ENCODE measurements at places on chromosomes 7 and 10. TPM values are rescaled to one million over a fixed set of nuclear protein-coding genes. Genes with fewer than 3 reads are reported as not detected.

Gene PODXL
- 32.3 TPM for total RNA-seq

- DNase-seq = no peak
Observed at GRCh38 chr10:17805921-17806577, 3.1 kb upstream of the MRC1 start.

- DNase-seq = no peak
Observed at GRCh38 chr10:123537188-123537961, 128.8 kb upstream of the GPR26 start.

- DNase-seq = no peak
Observed at GRCh38 chr7:101564778-101565211, 64.3 kb downstream of the MYL10 start.

Gene TFR2
- total RNA-seq = 9.1 TPM

Gene GJC3
- not detected for total RNA-seq

Gene PLAU
- total RNA-seq = 305 TPM

- DNase-seq = no peak
Observed at GRCh38 chr10:64040781-64041180, 519.6 kb downstream of the REEP3 start.

DNA sequence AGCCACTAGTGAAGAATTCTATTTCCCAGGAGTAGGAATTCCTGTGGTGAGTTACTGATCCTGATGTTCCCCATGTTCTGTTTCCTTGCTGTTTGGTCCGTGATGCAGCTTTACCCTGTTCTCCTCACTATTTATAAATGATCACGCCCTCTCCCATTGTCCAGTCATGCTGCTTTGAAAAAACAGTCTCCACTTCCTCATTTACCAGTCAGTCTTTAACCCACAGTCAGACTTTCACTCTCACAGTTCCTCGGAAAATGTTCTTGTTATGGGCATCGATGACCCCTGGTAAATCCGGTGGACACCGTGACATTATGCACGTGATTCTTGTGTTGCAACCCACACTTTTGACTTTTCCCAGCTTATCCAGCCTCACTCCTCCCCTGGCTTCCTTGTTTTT, 14.4 kb downstream of the SCIN start:
- DNase-seq = no peak

DNA sequence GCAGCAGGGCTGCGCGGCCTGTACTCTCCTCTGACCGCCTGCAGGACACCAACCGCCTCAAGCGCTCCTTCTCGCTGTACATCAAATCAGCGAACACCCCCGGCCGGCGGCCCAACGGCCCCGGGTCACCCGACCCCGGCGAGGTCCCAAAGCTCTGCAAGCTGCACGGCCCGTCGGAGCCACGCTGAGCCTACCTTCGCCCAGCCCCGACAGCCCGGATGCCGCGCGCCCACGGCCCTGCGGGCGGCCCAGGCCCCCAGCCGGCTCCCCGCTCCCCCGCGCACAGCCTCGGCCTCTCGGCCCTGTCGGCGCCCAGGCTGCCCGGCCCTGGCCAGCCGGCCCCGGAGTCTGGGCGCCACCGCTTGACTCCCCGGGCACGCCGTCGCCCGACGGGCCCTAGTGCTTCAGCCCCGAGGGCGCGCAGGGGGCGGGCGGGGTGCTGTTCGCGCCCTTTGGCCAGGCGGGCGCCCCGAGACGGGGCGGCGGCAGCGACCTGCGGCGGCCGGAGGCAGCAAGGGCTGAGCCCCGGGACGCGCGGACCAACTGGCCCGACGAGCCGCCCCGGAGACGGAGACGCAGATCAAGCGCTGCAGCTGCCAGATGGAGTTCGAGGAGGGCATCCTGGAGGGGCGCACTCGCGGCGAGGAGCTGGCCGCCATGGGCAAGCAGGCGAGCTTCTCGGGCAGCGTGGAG, 11.1 kb upstream of the SEC24C start:
- DNase-seq = no peak

DNA sequence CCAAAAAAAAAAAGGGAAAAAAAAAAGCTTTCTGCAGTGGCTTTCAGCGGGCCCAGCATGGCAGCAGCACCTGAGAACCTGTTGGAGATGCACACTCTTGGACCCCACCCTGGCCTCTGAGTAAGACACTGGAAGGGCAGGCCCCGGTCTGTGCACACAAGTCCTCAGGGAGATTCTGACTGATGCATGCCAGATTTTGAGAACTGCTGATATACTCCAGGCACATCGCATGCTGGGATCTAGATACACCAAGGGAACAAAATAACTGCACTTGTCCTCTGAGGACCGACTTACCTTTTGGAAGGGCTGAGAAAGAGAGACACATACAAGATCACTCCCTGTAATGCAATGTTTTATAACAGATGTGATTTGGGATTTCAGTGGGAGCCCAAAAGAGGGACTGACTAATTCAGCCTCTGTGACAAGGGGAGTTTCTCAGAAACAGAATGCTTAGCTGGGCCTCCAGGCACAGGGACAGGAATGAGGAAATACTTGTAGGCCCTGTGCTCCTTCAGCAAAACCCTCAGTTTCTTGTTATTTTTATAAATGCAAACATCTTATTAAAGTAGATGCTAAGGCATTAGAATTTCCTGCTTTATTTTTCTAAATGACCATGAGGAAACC, 8.2 kb downstream of the EGFR start:
- DNase-seq = no peak

DNA sequence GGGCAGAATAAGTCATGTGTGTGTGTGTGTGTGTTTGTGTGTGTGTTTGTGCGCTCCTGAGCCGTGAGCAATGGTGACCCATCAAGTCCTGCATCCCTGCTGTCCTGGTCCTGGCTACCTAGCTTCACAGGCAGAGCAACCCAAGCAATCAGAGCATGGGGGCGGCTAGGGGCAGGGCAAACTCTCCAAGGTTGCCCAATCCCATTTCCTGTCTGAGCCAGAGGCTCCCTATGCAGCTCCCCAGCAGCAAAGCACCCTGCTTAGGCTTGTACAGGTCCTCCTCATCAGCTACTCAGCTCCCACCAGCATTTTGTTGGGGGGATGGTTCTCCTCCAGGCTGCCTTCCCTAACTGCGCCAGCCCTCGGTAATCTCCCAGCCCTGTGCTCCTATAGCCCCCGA, 31.1 kb upstream of the CRHR2 start:
- no peak for DNase-seq

GRCh38 chr7:142352543-142352942, 94.7 kb upstream of the PRSS58 start:
- DNase-seq = no peak

DNA sequence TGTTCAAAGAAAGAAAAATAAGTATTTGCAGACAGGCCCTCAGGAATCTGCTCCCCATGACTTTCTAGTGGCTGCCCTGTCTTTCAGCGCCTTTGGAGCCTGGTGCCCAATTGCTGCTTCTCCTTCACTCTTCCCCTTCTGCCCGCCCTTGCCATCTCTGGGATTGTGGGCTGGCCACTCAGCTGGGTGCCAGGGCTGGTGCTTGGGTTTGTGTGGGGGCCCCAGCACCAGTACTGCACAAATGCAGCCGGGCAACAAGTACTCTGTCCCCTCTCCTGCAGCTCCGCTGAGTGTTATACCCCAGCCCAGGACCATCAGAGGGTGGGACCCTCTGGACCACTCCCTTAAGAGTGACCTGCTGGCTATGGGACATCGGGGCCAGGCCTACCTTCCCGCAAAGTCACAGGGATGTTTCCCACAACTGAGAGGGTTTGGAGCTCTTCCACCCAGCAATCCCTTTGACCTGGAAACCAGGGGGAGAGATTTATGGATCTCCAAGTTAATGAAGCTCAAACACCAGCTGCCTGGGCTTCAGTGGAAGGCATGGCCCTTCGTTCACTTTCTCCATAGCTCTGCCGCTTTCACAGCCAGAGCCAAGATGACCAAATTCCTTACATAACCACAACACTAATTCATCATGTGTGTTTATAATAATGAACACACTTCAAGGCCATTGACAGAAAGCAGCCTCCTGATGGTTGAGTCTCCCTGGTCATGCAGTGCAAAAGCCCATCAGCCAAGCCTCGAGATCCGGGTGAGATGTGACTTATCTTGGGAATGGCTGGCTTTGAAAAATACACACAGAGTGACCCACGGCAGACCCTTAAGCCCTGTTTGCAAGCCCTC, 313.9 kb upstream of the ZNF32 start:
- DNase-seq = no peak

DNA sequence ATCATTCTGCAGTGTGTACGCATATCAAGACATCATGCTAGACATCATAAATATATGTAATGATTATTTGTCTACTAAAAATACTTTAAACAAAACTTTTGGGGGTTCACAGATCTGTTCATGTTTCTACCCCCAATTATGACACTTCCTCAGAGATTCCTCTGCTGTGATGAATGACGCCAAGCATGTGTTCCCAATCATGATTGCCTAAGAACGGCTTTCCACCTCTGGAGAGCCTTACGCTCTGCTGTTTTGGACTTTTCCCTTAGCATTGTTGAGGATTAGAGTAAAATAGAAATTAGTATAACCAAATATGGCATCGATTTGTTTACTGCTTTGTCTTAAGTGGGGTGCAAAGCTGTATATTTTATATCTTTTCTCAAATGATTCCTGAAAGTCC, 236.3 kb upstream of the IGFBP3 start:
- DNase-seq = no peak

- DNase-seq = no peak
Observed at GRCh38 chr7:44274623-44274975, 50.8 kb downstream of the CAMK2B start.

Gene DPYSL4
- 9.9 TPM for total RNA-seq

- DNase-seq = no peak
Observed at GRCh38 chr7:41738336-41738735, 35.4 kb upstream of the INHBA start.

Gene TFAM
- 78.2 TPM for total RNA-seq

DNA sequence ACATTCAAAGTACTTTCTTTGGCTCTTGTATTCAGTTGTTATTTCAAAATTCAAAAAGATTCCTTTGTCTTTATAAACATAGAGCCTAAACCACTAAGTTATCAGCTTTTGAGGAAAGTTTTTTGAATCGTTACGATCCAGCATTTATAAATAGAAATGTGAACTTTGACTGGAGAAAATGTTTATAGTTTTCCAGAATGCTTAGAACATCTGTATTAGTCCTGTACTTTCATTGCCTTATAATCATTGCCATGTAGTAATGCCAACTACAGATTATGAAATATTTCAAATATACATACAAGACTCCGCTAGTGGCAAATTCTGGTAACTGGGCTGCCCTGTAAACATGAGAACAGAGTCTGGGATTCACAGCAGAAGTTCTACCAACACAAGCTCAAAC, 191.3 kb upstream of the PRKCQ start:
- DNase-seq = no peak

DNA sequence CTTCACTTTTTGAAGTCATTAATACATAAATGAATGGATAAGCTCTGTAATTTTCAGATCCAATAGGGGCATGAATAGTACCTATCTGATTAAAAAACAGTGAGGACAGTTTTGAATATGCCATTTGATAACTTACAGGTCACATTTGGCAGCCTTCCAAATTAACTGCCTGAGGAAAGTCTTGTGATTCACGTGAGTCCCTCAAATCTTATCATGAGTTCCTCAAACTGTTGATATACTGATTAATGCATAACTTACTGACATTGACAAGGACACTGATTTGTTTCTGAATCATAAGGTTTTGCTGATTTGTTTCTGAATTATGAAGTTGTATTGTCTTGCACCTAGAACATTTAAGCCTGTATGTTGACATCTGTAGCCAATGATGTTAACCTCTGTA, 55.1 kb downstream of the ANKMY2 start:
- no peak for DNase-seq

GRCh38 chr7:143285470-143285778, 666 bp downstream of the TMEM139 start:
- DNase-seq = no peak

DNA sequence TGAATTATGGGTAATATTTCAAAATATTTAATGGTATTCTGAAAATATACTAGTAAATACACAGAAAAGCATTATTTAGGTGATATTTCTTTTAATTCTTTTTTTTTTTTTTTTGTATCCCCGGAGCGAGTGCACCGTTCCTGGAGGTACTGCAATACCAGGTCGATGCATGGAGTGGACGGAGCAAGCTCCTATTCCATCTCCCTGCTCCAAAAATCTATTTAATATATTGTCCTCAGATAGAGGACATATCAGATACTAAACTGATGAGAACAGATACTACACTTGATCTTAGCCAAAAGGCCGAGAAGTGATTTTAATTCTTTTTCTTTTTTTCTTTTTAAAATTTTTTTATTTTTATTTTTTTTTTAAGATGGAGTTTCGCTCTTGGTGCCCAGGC, 10.8 kb downstream of the BTRC start:
- DNase-seq = no peak

- peak; percentile 76 for DNase-seq
Observed at GRCh38 chr7:73701357-73701995, 18.0 kb downstream of the STX1A start.

DNA sequence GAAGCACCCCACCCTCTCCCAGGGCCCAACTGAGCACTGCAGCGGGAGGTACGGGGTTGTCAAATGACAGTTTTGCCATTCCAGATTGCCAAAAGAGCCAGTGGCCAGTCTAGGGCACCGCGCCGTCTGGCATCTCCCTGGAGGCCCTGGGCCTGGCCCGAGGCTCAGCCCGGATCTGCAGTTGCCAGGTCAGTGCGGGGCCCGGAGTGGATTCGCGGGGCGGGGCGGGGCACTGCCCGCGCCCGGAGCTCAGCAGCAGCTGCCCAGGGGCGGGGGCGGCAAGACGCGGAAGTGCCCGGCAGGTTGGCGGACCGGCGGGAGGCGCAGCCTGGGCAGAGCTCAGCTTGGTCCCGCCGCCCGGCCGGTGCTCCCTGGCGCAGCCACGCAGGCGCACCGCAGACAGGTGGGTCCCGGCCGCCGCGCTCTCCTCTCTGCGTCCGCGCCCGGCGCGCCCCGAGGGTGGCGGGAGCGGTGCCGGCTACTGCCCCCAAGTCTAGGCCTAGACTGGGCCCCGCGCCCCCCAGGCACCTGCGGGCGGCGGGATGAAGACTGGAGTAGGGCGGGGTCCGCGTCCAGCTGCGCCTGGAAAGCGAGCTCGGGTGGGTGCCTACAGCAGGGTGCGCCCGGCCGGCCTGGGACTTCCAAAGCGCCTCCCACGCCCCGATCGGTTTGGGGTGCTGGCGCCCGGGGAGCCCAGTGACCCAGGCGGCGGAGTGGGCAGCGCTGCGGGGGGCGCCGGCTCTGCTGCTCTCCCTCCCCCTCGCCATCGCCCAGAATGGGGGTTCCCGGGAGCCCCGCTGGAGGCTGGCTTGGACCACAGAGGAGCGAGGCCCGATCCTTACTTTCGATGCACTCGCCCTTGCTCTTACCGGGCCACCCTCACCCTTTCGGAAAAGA, at the start of gene IRF5:
Gene IRF5 (plus strand): TSS at position 281 of the 897 bp plus-strand sequence. CDS start 4,155 bp downstream, outside the sequence.
- DNase-seq = no peak

Data from Panc1 (cell line).